ENCODE measurements at places on chromosomes 7 and 10.

GRCh38 chr7:41085244-41085643, 617.6 kb downstream of the INHBA start:
- no peak for DNase-seq

GRCh38 chr10:17022466-17022825, 107.2 kb downstream of the CUBN start:
- no peak for DNase-seq

DNA sequence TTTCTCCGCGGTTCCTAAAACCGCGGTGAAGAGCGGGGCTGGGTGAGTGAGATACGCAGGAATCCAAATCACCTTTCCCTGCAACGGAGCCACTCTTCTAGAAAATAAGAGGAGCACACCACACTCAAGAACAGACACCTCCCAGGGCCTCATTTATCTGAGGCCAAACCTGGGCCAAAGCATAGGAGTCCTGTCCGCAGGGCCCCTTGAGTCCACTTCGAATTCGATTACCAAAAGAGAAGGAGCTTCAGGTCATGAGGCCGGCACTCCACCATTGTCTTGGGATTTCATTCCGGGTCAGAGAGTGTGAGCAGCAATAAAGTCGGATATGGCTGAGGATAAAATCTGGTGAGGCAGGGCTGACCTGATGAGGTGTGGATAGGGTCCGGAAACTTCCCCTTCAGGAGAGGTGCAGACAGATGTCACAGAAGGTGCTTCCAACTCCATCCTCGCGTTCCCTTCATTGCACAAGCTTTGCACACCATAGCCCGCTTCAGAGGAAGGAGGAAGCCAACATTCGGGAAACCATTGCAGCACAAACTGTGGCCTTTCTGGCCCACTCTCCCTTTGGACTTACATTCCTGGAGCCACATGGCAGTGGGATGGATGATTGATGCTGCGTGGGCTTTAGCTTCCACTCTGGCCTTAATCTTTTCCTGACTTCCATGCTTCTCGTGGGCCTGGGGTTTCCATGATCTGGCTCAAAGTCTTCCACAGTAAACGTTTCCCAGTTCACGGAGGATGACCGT, 27.2 kb upstream of the ZNF273 start:
- DNase-seq = no peak

DNA sequence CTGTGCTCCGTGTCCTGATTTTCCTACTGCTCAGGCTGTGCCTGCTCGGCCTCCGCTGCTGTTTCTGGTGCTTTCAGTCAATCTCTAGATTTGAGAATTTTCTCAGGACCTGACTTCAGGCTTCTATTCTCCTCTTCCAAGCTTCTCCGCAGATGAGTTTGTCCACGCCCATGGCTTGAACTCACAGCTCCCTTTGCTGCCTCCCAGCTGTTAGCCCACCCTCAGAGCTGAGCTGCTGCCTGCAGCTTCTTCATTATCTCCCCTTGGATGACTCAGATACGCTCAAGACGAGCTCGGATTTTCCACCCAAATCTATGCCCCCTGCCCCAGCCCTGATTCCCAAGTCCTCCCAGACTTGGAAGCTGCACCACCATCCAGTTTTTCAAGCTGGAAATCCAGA, 104.7 kb downstream of the FGFR2 start:
- DNase-seq = no peak

DNA sequence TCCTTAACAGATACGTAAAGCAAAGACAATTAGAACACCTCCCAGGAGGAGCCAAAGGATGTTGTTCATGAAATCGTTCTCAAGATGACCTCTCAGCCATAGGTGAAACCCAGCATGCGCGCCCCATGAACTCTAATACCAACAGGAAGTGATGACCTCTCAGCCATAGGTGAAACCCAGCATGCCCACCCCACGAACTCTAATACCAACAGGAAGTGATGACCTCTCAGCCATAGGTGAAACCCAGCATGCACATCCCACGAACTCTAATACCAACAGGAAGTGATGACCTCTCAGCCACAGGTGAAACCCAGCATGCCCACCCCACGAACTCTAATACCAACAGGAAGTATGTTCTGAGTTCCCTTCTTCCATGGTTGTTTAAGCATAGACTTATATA, 205.2 kb upstream of the ADARB2 start:
- DNase-seq = no peak

DNA sequence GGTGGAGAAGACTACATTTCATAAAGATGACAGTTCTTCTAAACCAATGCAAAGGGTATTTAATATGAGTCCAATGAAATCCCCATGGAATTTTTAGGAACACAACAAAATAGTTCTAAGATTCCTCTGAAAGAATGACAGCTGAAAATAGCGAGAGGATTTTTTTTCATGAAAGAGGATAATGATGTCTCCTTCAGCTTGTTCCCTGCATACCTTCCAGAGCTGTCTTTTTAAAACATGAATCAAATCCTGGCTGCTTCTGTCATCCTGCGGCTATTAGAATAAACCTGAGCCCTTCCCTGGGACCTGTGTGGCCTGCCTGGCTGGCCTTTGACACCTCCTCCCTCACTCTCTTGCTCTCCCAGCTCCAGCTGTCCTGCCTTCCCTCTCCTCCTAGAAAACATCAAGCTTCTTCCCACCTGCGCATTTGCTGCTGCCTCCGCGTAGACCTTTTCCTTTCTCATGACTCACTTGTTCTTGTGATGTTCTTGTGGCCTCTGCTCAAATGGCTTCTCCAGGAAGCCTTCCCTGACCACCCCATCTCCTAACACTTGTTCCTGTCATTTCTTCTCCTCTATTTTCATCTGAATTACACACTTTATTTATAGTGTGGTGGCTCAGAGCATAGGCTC, 57.4 kb downstream of the EEPD1 start:
- DNase-seq = no peak

- no peak for DNase-seq
These were observed 961.6 kb upstream of the LRRTM3 start for GRCh38 chr10:65964205-65964604.

DNA sequence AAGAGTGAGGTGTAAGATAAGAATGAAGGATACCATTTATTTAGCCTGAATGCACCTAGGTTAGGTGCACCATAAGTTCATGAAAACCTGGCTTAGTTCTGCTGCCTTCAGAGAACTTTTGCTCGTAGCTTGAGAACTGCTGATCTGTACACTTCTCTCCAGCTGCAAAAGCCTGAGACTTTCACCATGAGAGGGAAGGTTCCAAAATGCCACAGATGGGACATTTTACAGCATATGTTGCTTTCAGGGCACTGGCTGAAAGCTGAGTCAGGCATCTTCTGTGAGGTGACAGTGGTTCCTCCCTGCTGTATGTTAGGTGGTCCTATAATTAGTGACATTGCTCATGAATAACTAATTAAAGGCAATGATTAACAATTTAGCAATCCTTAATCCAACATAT, 298.3 kb downstream of the GALNT17 start:
- no peak for DNase-seq

DNA sequence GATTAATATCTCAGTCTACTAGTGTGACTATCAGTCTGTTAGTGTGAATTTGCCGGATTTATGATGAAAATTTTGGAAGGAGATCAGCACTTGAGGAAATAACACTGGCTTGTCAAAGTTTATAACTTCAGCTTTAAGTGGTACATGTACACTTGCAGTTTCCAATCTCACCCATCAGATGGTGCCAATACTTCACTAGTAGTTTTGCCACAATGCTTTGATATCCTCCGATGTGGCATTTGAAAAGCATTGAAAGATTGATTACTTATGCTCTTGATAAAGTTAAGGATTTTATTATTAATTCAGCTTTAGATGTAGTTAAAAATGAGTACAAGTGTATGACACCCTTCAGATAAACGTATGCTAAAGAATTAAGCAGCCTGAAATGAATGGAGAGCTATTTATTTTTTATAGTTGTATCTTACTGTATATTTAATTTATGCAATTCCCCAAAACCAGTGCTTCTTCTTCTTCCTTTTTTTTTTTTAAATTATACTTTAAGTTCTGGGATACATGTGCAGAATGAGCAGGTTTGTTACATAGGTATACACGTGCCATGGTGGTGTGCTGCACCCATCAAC, 98.2 kb downstream of the ANLN start:
- DNase-seq = no peak

GRCh38 chr10:7184660-7185366, 226.0 kb downstream of the SFMBT2 start:
- DNase-seq = no peak

- no peak for DNase-seq
These were observed 84.5 kb upstream of the RET start for GRCh38 chr10:42992156-42992956.

DNA sequence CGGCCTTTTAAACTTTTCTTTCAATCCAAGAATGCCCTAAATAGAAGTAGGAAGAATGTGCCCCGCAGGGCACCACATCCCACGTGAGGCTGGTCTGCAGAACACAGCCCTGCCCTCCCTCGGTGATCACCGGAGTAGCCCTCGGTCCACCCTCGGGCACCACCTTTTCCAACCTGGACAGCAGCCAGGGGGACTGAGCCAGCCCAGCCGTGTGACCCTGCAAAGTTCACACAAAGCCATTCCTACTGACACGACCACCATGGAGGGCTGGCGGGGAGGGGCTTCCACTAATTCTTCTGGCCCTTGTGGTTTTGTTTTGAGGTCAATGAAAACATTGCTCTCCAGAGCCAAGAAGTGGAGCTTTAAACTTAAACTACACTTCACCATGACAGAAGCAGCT, 132.2 kb downstream of the TCERG1L start:
- DNase-seq = no peak

GRCh38 chr10:33627611-33628010, 293.1 kb upstream of the NRP1 start:
- no peak for DNase-seq

DNA sequence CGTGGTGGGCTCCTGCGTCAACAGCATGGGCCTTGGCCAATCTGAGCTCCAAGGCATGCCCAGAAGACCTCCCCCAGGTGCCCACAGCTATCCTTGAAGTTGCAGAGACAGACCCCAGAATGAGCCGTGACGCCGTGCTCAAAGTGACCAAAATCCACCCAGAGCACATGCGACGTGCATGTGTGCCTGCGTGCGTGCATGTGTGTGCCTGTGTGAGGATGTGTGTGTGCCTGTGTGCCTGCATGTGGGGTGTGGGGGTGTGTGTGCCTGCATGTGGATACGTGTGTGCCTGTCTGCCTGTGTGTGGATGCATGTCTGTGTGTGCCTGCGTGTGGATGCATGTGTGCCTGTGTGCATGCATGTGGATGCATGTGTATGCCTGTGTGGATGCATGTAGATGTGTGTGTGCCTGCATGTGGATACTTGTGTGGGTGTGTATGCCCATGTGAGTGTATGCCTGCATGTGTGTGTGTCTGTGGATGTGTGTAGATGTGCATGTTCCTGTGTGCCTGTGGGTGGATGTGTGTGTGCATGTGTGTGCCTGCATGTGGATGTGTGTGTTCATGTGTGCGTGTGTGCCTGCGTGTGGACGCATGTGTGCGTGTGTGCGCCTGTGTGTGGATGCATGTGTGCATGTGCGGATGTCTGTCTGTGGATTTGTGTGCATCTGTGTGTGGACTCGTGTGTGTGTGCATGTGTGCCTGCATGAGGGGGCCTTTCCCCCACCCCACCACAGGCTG, 42.6 kb downstream of the PWWP2B start:
- no peak for DNase-seq

- no peak for DNase-seq
These were observed 48.1 kb downstream of the PDLIM1 start for GRCh38 chr10:95242581-95243317.

- DNase-seq = no peak
These were observed 384 bp upstream of the TMEM229A start for GRCh38 chr7:124033095-124033806.

- DNase-seq = no peak
These were observed 207.5 kb downstream of the BBS9 start for GRCh38 chr7:33336820-33337219.

- DNase-seq = no peak
These were observed 336.8 kb downstream of the DNAJB6 start for GRCh38 chr7:157673573-157673972.

- DNase-seq = no peak
These were observed 10.3 kb downstream of the SP8 start for GRCh38 chr7:20776214-20776911.

DNA sequence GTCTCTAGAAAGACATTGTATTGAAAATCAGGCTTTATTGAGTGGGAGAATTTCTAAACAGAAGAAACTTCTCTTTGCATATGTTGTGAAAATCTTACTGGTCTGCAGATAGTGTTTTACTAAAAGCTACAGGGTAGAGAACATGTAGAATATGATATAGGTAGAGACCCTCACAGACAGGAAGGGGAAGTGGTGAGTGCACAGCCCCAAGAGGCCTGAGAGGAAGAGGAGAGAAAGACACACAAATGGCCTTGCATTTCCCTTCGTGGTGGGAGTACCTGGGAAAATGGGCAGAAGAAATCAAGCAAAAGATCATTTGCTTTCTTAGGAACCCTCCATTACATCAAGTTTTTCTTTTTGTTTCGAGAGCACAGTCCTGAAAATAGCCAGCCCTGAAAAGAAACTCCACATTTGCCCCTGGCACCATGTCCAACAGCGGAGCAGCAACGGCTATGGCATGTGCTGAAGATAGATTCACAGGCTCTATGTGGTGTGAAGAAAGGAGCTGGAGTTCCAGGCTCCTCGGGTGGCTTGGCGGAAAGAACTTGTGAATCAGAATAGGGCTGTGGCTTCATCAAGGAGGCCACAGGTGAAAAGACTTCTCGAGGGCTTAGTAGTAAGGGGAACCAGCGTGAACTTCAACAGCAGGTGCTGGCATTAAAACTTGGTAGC, 143.5 kb downstream of the CALCR start:
- DNase-seq = no peak

- no peak for DNase-seq
These were observed 63.3 kb downstream of the CTTNBP2 start for GRCh38 chr7:117809958-117810357.

DNA sequence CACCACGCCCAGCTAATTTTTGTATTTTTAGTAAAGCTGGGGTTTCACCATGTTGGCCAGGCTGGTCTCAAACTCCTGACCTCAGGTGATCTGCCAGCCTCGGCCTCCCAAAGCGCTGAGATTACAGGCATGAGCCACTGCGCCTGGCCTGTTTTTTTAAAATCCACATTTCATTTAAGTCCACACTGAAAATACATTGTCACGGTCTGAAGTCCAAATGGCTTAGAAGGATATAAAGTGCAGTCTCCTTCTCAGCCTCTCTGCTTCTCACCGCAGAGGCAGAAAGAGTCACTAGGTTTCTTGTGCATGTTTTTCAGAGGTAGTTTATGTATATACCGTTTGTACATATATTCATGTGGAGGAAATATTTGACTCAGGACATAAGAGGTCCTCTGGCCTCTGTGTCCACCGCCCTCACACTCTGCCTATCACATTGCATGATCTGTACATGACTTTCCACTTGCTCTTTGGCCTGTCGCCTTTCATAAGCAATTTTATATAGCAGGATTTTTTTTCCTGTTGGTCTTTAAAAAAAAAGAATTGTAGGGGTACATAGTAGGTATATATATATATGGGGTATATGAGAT, 42.9 kb downstream of the BLNK start:
- DNase-seq = no peak

Measured in stimulated activated CD4-positive, alpha-beta T cell treated with anti-CD3 and anti-CD28 coated beads, Interleukin-1b, Interleukin-23, amount 100 ng/mL, for 24 hours (primary cell).